NCI-H2029 treated with DMSO at 0.1 percent for 48 hours (cell line): ENCODE measurements at places on chromosomes 6 and 20.

- DNase-seq = no peak
Observed at GRCh38 chr20:40663991-40664880, 24.8 kb downstream of the MAFB start.

GRCh38 chr6:3870528-3870925 lies 21.4 kb downstream of the FAM50B start:
- no peak for DNase-seq

- no peak for DNase-seq
Observed at GRCh38 chr6:45541934-45542333, 164.2 kb upstream of the SUPT3H start.

GRCh38 chr20:2889797-2890196 lies 16.5 kb downstream of the PTPRA start:
- DNase-seq = no peak
